ENCODE measurements at places on chromosomes 2 and 18.
A peak's percentile ranks its signal among the peaks of the same experiment; 100 is the strongest.

- no peak for DNase-seq
These were observed 1519.9 kb upstream of the ACVR2A start for GRCh38 chr2:146324951-146325350.

- DNase-seq, result no peak
These were observed 4.3 kb upstream of the HAAO start for GRCh38 chr2:42796427-42797248.

DNA sequence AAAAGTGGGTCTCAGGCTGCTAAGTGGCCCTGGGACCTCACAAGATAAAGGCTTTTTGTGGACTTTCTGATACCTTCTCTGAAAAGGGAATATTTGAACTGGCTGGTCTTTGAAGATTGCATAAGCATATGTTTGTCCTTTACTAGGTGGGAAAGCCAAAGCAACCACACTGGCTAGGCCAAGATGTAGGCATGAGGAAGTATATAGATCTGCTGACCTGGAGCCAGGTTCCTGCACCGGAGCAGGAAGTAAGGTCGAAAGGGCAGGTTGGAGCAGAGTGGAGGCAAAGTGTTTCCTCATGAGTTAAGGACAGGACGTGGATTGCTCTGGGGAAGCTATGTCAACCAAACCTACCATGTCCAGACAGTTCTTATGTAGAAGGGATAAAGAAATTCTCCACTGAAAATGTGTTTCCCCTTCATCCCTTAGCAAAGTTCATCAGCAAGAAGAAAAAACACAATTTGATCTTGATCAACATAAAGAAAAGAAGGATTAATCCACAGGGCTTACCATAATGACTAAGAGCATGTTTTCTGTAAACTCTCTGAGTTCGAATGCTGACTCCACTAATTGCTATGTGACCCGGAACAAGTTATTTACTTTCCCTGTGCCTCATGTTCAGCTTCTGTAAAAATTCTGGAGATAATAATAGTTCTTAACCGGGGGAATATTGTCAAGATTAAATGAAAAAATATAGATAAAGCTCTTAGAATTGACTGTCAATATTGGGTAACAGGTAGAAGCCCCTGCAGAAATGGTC is 156.1 kb upstream of the SRD5A2 start:
- DNase-seq, result no peak

- peak; percentile 41 for DNase-seq
These were observed 1.4 kb downstream of the LBH start for GRCh38 chr2:30232801-30233130.

DNA sequence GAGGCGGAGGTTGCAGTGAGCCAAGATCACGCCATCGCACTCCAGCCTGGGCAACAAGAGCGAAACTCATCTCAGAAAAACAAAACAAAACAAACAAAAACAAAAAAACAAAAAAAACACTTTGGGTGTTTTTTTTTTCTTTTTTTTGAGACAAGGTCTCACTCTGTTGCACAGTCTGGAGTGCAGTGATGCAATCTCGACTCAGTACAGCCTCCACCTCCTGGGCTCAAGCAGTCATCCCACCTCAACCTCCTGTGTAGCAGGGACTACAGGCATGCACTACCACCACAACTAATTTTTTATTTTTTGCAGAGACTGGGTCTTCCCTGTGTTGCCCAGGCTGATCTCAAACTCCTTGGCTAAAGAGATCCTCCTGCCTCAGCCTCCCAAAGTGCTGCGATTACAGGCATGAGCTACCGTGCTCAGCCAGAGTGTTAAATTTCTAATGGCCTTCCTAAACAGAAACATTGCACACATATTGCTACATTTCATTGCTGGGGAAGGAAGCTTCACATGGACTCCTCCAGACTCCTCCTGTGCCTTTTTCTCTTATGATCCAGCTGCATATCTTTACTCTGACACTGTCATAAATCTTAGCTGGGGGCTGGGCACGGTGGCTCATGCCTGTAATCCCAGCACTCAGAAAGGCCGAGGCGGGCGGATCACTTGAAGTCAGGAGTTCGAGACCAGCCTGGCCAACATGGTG is 19.7 kb downstream of the STARD7 start:
- DNase-seq, result no peak

DNA sequence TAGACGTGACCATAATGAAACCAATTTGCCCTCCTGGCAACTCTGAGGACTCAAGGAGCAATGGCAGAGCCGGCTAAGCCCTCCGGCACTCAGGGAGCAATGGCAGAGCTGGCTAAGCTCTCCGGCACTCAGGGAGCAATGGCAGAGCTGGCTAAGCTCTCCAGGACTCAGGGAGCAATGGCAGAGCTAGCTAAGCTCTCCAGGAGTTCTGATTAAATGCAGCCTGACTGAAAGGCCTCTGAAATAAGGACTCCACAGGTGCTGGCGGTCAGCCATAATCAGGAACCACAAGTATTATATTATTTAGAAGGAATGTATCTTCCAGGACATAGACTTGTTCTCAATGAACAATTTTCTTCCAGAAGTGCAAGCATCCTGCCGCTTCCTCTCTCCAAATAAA is 65.2 kb downstream of the C2orf76 start:
- no peak for DNase-seq

DNA sequence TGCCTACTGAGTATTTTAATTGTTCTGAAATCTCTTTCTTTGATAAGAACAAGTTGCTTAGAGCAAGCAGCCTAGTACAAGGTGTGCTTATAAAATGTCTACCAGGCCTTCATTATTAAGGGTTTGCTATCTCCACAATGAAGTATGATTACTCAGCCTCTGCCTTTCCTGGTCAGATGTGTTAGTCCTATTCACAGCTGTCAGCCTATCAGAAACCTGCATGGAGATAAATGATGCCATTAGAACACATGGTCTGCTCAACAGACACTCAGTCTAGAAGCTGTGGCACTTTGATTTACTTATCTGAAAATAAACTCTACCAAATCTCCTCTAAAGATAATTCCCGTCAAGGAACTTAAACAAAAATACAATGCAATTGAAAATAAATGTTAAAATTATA is 448.7 kb downstream of the ERBB4 start:
- DNase-seq, result no peak

- no peak for DNase-seq
These were observed 98.0 kb downstream of the DDX1 start for GRCh38 chr2:15689654-15690053.

DNA sequence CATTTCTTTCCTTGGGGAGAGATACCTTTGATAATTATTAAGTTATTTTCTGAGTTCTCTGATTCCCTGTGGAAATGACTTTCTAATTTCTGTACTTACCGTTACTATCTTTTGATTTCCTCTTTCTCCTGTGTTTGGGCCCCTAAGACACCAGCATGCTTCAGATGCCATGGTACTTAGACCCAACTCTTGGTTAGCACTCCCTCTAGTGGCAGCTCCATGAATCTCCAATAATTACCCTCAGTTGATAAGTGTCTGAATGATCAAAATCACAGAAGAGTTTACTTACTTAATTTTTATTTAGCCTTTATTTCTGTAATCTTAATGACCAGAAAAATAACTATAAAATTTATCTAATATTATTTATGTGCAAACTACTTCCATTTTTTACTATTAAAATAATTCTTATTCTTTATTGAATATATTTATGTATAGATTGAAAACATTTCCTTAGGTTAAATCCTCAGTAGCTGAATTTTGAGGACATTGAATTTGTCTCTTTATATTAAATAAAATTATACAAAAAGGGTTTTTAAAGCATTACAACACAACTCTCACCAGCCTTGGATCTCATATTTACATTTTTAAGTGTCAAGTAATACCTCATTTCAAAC is 300.4 kb downstream of the KCNS3 start:
- DNase-seq, result peak; percentile 56

DNA sequence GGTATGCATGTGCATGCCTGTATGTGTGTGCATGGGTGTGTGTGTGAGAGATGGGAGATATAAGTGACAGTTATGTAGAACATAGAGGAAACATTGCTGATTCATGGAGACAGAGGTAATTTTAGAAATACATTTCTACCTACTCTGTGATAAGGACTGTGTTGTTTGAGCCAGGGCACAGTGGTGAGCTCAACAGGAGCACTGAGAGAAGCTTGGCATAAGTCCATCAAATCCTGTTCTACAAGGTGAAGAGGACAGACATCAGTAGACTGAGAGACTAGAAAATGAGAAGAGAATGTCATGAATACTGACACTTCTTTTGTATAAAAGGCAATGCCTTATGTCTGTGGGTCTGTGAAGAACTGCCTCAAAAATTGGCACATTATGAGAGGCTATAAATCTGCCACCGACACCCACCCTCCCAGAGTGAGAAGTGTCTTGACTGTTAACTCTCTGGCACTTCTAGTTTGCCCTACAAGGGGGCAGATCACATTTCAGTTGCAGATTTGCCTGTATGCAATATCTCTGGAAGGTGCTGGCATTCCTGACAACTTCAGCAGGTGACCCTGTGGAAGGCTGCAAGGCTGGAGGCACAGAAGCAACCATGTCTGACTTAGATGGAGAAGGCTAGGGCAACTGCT is 962.3 kb upstream of the NRXN1 start:
- DNase-seq, result peak; percentile 13

GRCh38 chr2:121342751-121343150 is 57.7 kb upstream of the TFCP2L1 start:
- DNase-seq, result no peak

DNA sequence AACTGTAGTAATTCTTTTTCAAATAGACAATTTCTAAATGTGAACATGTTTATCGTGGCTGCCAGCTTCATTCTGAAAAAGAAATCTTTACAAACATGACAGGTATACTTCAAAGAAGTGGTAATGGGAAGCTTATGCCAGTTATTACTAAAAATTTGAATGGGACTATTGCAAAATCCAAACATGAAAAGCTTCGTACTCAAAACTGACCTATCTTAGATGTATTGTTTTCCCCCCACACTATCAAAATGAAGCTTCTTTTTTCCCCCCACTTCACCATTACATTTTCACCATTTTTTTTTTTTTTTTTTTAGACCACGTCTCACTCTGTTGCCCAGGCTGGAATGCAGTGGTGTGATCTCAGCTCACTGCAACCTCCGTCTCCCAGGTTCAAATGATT is 50.4 kb upstream of the SERTAD2 start:
- DNase-seq, result no peak

DNA sequence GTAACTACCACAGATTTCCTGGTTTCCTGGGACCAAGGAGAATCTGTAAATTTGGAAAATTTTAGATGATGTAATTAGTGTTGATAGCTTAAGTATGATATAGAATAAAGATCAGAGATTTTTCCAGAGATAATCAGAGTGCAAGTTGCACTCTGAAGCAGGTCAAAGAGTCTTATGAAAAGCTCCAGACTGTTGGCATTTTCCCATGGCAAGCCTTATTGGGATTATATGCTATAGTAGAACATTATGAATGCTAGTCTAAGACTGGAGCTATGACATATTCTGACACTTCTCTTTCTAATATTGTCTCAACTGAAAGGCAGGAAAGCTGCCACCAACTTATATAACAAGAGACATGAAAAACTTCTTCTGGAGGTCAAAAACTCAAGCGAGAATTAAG is 1638.3 kb upstream of the LRRTM1 start:
- no peak for DNase-seq

DNA sequence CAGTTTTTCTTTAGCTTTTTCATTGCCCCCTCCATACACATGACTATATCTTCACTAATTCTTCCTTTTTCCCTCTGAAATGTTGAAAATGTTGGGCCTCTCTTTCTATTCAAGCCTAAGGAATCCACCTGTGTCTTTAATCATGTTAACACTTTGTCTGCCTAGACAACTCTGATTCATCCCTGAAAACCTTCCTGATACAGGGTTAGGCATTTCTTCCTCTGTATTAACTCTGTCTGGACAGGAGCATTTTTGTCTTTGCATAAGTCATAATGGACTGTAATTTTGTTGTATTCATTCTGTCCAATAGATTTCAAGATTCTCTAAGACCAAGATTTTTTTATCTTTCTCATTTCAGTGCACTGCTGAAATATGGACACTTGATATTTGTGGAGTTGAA is 297.3 kb downstream of the IKZF2 start:
- no peak for DNase-seq

GRCh38 chr2:38433607-38433975 is 56.5 kb upstream of the ATL2 start:
- DNase-seq, result no peak

DNA sequence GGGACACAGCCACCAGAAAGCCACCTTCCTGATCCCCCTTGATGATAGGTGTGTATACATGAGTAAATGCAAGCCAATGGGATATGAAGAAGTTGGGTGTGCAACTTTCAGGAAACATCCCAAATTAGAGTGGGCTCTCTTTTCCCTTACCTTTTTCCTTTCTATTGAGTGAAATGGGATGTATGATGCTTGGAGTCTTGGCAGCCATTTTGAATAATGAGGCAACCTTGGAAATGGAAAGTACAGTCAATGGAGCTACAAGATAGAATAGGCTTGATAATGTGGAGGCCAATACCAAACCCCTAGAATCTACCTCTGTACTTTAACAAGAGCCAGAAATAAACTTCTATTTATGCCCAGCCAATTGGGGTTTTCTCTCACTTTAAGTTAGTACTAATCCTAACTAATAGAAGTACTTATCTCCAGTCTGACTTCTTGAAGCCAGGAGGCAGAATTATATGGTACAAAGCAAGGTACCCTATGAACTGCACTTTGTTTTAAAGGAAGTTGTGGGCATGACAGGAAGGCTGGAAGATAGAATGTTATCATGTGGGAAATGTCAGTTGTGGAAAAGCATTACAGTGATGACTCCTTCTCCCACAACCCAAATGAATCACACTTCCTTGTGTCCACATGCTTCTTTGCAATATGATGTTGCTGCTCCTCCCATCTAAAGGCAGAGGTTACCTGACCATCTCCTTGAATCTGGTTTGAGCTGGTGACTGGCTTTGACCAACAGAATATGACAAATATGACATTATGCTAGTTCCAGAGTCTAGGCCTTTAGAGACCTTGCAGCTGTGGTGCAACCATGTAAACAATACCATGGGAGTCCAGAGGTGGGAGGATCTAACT is 12.9 kb upstream of the NABP1 start:
- peak; percentile 50 for DNase-seq

- no peak for DNase-seq
These were observed 21.5 kb upstream of the CDKL4 start for GRCh38 chr2:39265315-39265714.

- DNase-seq, result no peak
These were observed 57.0 kb upstream of the TXNDC2 start for GRCh38 chr18:9828506-9829396.

DNA sequence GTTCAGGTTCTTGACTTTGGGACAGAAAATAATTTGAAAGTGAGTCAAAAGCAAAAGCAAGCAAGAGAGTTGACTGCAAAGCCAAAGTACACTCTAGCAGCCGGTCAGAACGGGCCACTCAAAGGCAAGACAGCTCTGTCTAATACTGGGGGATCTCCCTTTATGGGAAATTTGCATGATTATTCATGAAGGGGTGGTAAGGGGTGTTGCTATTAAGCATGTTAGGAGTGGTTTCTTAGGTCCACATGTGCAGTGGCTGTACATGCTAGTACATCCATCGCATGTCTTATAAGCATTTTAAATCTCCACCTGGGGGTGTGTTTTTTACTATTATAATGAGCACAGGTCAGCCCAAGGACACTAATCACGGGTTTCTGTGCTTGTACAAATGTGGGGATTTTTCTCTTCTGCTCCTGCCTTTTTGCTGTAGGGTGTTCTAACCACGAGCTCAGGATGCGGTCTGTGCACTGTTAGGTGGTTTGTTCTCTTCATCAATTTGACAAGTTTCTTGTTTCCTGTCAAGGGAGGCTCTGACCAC is 60.2 kb upstream of the SPP2 start:
- DNase-seq, result no peak

Measured in fibroblast of the aortic adventitia (primary cell).